ENCODE measurements at places on chromosomes 16 and 17. TPM values are rescaled to one million over a fixed set of nuclear protein-coding genes. Genes with fewer than 3 reads are reported as not detected.

DNA sequence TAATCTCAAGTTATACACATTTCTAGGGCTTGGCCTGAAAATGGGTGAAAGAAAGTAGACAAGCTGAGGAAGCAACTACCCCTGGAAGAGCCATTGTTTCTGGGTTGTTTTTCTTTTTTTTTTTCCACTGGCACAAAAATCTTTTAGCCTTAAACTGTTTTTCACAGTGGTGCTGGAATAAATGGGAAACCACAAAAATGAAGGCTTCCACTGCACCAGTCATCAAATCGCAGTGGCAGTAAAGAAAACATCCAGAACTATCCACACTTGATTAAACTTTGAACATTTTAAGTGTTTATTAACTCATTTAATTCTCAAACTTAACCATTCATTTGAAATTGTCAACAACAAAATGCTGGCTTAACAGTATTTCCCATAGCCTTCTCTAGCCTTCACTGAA is 14.3 kb downstream of the CMTM4 start:
- DNase-seq = no peak

- no peak for DNase-seq
Observed at GRCh38 chr17:70857351-70857750, 688.0 kb downstream of the KCNJ2 start.

DNA sequence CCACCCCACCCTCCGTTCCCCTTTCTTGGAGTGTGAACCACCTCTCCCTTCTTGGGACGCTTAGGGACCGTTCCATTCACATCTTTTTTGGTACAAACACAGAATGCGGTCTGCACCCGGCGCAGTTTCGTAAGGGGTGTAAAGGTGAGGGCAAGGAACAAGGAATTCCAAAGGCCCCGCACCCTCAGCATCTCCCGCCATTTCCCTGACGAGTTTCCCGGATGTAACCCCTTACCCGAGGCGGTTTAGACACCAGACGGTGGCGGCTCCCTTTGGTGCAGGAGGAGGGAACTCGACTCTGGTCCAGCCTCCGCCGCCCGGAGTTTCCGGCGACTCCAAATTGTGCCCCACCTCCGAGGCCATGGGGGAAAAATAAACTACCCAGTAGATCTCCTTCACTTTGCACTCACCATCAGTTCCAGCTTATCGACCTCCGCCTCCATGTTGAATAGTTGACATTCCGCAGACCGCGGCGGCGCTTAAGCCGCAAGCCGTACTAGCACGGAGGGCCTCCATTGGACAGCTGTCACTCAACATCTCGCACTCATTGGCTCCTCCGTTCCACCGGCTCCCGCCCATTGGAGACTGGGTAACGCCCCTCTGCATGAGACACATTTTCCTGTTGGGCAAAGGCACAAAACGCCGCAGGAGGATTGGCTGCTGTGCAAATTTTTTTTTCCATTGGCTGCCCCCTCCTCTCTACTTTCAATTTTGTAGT is at the start of gene SKA2:
TSS of gene SKA2 (minus strand) at position 466 of the 718 bp plus-strand sequence. CDS start at position 443, 23 bp downstream.
- DNase-seq = no peak

DNA sequence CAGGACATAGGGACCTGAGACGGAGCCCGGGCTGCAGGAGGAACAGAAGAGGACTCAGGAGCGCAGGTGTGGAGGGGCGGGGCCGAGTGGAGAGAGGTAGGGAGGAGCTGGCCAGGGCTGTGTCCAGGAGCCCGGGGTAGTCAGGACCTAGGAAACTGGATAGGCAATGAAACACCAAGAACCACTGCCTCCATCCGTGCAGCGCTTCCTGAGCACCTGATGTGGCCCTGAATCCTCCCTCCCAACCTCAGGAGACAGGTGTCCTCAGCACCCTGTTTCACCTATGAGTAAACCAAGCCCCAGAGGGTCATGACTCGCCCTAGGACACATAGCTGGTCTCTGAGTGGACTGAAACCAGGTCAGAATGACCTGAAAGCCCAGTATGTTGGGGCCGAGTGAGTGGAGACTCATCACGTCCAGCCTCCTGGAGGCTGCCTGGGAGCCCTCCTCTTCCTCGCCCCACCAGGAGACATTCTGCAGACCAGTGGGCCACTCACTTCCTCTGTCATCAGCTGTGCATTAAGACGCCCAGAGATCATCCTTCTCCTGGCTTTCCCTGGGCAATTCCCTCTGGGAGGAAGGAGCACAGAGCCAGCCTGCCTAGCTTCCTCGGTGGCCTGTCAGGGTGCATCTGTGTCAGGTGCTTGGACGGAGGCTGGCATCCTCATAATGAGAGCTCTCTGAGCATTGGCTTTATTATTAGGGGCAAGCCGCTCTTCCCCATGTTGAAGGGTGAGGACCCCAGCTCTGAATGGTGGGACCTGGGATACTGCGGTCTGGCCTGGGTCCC is 72.8 kb downstream of the SCNN1B start:
- no peak for DNase-seq

GRCh38 chr17:77317091-77317750 is 176.5 kb downstream of the SEC14L1 start:
- no peak for DNase-seq

DNA sequence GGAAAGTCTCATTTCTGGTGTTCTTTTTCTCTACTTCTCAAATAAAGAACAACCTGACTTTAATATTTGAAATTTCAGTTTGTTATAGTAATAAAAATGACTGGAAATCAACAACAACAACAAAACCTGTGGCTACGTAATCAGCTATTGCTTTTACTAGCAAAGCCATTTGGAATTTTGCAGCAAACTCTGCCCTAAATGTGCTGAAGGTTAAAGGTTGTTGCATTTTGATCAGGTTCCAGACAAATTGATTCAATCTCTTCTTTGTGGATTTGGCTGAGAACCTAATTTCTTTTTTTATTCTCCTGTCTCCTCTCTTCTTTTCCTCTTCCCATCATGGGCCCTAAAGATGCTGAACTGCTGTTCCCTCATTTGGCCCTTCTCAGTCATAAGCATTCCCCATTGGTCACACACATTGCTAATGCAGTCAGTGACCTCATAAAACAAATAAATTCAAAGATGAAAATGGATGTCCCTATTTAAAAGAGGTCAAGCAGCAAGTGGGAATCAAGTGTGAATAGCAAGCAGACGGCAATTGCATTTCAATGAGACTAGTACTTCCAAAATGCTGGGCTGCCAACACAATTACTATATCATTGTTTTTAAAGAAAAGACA is 795.1 kb upstream of the CDH8 start:
- no peak for DNase-seq

DNA sequence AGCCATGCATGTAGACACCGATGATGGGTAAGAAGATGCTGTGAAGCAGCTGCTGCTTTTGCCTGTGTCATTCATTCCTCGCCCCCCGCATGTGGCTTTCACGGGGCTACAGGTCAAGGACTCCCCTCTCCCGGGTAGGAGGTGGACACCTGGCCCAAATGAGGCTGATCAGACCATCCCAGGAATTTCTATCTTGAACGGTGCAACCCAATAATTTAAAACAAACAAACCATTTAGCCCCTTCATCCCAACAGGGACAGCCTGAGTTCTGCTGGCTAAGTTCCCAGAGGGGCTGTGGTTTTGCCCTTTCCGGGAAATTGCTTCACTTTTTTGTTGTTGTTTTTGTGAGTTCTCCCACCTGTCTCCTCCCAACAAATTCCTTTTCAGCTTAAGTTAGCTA is 137.7 kb upstream of the CDH5 start:
- DNase-seq = no peak

The CEMP1 gene
- polyA plus RNA-seq = not detected

DNA sequence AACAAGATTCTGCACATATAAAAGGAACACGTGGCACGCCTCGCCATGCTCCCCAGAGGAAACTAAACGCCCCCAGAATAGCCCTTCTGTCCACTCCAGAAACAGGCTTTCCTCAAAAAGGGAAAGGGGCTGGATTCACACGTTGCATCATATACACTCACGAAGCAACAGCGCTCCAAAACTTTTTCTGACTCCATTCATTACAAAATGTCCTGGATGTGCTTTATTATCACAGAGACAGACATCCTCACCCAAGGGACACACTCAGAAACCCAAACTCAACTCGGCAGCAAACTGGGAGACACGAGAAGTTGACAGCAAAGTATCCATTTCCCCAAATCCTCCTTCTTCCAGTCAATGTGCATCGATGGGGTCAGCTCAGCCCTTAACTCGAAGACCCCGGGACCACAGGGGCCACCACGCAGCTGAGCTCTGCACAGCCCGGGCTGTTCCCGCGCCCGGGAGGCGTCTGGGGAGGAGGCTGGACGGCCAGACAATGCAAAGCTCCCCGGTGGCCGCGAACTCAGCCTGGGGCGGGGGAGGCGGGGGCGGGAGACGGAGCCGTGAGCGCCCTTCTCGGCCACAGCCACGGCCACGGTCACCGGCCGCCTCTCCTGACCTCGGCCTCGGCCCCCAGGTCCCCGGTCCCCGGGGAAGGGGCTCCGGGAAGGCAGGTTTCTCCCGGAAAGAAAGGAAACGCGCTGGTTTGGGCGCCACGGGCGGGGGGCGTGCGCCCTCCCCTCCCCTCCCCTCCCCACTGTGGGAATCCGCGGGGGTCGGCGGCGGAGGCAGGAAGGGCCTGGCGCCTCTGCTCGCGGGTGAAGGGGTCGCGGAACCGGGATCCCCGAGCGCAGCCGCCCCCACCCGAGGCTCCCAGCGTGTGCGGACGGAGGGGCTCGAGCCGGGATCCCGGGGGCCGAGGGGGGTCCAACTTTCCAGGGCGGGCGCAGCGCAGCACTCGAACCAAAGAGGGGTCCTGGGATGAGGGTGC is 1.2 kb downstream of the NXN start:
- no peak for DNase-seq

The HOXB6 gene
- polyA plus RNA-seq = not detected

DNA sequence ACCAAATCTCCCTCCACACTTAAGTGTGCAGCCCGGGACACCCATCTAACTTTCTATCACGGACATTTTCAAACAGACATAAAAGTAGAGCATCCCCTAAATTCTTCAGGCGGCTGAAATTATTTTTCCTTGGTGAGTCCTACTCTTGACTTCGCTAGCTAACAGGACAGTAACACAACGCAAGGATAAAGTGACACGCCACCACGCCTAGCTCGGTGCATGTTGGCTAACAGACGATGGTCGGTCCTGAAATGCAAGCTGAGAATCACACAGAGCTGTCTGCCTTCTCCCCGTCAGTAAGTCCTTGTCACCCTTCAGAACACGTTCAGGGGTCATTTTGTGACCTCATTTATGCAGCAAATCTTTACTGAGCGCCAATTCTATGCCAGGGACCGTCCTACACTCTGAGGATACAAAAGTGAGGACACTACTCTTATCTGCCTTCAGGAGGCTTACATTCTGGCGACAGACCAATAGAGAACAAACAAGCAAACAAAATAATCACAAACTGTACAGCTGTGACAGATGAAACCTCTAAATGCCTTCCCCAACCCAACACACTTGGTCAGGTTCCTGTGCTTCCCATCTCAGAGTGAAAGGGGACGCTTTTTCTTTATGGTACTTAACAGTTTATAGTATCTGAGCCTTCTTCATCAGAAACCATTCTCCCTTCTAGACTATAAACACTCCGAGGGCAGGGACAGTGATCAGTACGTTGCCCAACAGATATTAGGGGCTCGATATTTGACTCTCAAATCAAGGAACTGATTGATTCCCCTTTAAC is 1.3 kb downstream of the NTAN1 start:
- DNase-seq = no peak

The CEP112 gene
- 4.4 TPM for polyA plus RNA-seq

DNA sequence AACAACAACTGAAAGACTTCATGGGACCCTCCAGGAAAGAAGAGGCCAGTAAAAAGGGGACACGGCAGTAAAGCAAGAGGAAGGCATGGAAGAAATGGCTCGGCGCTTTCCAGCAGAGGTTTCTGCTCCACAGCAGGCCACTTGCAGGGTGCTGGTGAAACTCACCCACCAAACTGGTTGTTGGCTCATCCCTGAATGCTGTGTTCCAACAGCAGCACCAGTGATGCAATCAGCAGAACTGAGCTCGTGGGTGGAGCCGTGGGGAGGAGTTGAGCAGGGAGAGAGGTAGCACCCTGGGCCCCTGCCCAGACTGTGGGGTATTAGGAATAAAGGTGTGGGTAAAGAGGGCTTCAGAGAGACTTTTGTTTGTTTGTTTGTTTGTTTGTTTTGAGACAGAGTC is 62.8 kb upstream of the ADCY9 start:
- DNase-seq = no peak

GRCh38 chr16:56350491-56351405 is 74.6 kb downstream of the AMFR start:
- DNase-seq = no peak

The KCNG4 gene
- not detected for polyA plus RNA-seq

GRCh38 chr16:80527297-80527696 is 13.5 kb upstream of the DYNLRB2 start:
- no peak for DNase-seq

DNA sequence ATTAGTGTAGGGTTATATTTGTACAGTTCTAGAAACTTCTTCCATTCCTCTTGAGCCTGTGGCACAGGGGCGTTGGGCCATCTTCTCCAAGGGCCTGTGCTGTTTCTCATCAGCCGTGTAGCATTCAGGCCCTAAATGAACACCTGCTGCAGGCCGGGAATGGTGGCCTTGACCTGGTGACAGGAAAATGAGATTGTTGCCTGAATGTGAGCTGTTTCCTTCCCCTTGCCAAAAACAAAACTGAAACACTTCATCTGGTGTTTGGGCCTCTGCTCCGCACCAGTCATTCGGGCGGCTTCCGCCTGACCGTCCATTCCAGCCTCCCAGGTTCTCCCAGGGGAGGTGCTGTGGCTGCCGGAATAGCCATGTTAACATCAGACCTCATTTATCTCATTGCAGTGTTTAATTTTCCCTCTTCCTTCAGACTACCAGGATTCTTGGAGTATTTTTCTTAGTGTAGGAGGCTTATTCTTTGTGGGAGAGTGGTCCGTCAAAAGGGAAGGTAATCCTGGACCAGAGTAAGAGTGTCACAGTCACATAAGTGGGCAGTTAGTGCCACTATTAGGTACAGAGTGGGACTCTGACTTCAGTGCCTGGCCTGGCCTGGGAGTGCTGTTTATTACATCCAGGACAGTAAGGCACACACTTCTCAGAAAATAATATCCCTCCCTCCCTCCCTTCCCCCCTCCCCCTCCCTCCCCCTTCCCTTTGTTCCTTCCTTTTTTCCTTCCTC is 61.9 kb downstream of the WWP2 start:
- no peak for DNase-seq

DNA sequence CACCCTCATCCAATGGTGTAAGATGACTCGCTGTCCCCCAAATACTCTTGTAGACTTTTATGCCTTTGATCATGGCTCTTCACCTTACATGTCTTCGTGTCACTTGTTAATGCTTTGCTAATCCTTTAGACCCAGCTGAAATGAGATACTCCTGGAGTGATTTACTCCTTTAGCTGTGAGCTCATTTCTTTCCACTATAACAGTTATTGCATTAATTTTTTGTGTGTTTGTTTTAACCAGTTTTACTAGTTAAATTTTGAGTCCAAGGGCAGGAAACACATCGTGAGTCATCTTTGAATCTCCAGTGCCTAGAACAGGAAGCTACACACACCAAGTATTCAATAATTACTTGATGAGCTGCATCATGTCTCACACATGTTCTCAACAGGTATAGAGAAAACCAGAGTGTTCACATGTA is 6.5 kb upstream of the CTCF start:
- no peak for DNase-seq

The MRPL27 gene
- polyA plus RNA-seq = 142 TPM

- no peak for DNase-seq
Observed at GRCh38 chr16:10791048-10791447, 27.5 kb downstream of the TVP23A start.

GRCh38 chr17:28046034-28046825 is 3.8 kb downstream of the NLK start:
- DNase-seq = no peak

- DNase-seq = no peak
Observed at GRCh38 chr16:13909872-13910303, 10.1 kb upstream of the ERCC4 start.
